ENCODE measurements at places on chromosomes 7 and 10. TPM values are rescaled to one million over a fixed set of nuclear protein-coding genes. Genes with fewer than 3 reads are reported as not detected.

Gene CALD1
- 304 TPM for total RNA-seq

Gene GNGT1
- total RNA-seq = not detected

Gene PGAM2
- total RNA-seq = 0.92 TPM

Gene PNLIPRP1
- not detected for total RNA-seq

Measured in stomach (tissue), 19 donors.